Stimulated activated CD4-positive, alpha-beta T cell treated with anti-CD3 and anti-CD28 coated beads, Interleukin-15, amount 100 ng/mL, for 48 hours (primary cell): ENCODE measurements at places on chromosomes 6 and 20.

- no peak for DNase-seq
Observed at GRCh38 chr20:24966317-24967012, 17.4 kb downstream of the CST7 start.

DNA sequence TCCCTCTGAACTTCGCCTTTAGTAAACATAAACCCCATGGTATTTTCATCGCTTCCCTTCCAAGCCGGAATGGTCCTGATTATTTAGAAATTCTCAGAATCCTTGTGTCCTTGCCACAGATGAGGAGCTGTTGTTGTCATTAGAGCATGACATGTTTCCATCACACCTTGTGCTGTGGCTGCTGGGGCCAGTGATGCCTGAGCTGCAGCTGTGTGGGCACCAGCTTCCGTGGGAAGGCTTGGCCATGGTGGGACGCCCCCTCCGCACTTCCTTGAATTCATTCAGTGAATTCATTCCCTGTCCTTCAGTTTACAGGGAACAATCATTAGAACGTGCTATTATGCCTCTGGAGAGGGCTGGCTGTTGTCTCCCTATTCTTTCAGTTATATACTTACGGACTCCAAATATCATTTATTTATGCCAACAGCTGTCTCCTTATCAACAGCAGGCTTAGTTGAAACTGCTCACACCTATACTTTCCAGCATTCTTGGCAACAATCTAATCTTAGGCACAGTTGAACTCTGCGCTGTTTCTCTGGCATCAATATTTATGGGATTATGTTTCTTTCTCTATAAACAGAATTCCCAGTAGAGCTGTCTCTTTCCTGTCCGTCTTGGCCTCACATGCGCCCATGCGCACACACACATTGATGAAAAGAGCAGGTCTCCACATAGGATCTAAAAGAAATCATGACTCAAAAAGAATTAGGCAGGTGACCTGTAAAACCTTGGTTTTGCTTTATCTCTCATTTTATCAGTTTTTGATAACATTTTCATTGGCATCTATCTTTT is 9.0 kb downstream of the ADGRF1 start:
- no peak for DNase-seq

GRCh38 chr6:16510245-16510644 is 251.0 kb downstream of the ATXN1 start:
- no peak for DNase-seq

- no peak for DNase-seq
Observed at GRCh38 chr6:168221497-168222079, 98.0 kb downstream of the DACT2 start.

- DNase-seq: no peak
Observed at GRCh38 chr6:150683320-150683719, 83.6 kb downstream of the PLEKHG1 start.
